ENCODE measurements at places on chromosomes 3 and 15.

GRCh38 chr15:98076021-98076816, 115.7 kb downstream of the ARRDC4 start:
- DNase-seq = no peak

- DNase-seq = no peak
These were observed 50.0 kb upstream of the CDIN1 start for GRCh38 chr15:36529296-36530011.

DNA sequence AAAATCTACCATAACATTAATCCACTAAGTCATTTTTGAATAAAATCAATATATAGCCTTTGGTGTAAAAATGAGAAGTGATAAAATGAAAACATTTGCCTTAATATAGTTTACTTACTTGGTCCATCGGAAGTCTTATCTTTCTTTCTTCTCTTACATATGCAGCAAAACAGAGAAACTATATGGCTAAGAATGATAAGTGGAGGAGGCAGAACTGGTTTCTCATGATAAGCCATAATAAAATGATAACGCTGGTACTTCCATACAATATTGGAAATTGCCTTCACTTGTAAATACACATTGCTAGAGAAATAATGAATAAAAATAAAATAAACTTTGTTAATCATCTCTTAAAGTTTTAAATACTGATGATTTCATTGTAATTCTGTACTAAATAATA, 47.8 kb upstream of the USP50 start:
- no peak for DNase-seq

- DNase-seq = no peak
These were observed 8.3 kb downstream of the SLC38A3 start for GRCh38 chr3:50213373-50213772.
